ENCODE measurements at places on chromosomes 1 and 21. TPM values are rescaled to one million over a fixed set of nuclear protein-coding genes. Genes with fewer than 3 reads are reported as not detected.

Gene ADCY10
- 0.44 TPM for total RNA-seq

Gene DISC1
- 1.8 TPM for total RNA-seq

Gene TMEM269
- 1.7 TPM for total RNA-seq

- H3K27me3 ChIP-seq: no peaks in the 10 kb centered on the region
- no peak overlapping the region for H3K27ac ChIP-seq
- H3K36me3 ChIP-seq: no peaks in the 10 kb centered on the region
Measured at GRCh38 chr1:169487133-169487532, 1.4 kb upstream of the SLC19A2 start.

- no peak for DNase-seq
- no peaks in the 10 kb centered on the region for H3K36me3 ChIP-seq
- no peaks in the 10 kb centered on the region for H3K4me1 ChIP-seq
Measured at GRCh38 chr1:34774957-34775356, 6.1 kb upstream of the GJB3 start.

DNA sequence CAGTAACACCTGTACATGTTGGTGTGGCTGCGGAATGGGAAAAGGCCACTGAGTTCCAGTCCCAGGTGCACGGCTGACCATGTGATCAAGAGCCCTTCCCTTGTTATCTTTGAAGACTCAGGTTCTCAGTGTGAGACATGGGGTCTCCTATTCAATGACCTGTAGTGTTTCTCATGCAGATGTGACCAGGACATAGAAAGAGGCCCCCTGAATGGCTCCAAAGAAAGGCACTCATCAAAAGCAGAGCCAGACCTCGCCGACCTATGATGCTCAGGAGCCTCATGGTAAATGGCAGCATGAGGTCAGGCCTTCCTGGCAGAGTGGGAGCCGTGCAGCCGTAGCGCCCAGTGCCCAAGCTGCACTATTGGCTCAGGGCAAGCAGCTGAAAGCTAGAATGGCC lies 42.3 kb upstream of the HAO2 start:
- H3K27me3 ChIP-seq: no peaks in the 10 kb centered on the region
- no peak overlapping the region for H3K27ac ChIP-seq
- no peak overlapping the region for H3K4me3 ChIP-seq
- no peaks in the 10 kb centered on the region for H3K4me1 ChIP-seq
- DNase-seq: no peak

GRCh38 chr1:22026924-22027289 lies 25.4 kb downstream of the CELA3A start:
- H3K36me3 ChIP-seq: no peaks in the 10 kb centered on the region
- no peak for DNase-seq
- H3K4me1 ChIP-seq: peaks cover 14% of the 10 kb centered on the region

Data from A673 (cell line).